Frontal cortex (tissue), 4 donors: ENCODE measurements at places on chromosomes 4 and X.
A peak's percentile ranks its signal among the peaks of the same experiment; 100 is the strongest.

GRCh38 chr4:161254375-161254774 lies 909.4 kb downstream of the FSTL5 start:
- no peak for DNase-seq

GRCh38 chr4:859496-859895 lies 33.6 kb upstream of the CPLX1 start:
- DNase-seq = no peak

DNA sequence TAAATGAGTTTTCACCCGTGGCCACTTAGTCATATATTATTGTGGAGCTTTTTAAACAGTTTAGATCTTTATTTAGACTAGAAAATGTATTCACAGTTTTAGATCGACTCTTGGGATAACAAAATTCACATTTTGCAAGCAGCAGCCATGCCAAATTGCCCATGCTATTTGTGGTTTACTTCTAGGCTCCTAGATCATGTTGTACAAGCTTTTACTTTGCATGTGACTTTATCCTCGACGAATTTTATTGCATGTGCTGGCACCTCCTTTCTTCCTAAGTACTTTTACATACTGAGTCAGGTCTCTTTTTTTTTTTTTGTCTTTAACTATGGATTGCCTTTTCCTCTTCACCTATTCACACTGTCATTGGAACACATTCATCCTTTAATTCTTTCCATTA lies 23.2 kb downstream of the BBS12 start:
- no peak for DNase-seq

- DNase-seq = peak; percentile 39
Measured at GRCh38 chr4:98467627-98468072, 190.8 kb downstream of the TSPAN5 start.

- DNase-seq = no peak
Measured at GRCh38 chr4:17310269-17310652, 201.6 kb downstream of the QDPR start.

DNA sequence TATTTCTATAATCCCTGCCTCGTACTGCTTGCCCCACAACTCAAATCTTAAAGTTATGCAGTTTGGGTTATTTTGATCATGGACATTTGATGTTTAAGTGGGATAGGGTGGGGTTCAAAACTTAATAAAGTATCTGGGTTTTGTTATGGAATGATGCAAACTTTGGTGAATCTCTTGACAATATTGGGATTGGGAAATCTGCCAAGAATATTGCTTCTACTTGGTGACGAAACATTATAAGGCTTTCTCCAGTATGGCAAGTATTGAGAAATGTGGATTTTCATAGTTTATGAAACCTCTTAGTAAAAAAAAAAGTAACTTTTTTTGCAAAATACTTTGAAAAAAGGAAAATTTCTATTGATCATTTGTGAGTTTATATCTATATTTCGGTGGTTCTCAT lies 130.8 kb upstream of the SFRP2 start:
- no peak for DNase-seq

DNA sequence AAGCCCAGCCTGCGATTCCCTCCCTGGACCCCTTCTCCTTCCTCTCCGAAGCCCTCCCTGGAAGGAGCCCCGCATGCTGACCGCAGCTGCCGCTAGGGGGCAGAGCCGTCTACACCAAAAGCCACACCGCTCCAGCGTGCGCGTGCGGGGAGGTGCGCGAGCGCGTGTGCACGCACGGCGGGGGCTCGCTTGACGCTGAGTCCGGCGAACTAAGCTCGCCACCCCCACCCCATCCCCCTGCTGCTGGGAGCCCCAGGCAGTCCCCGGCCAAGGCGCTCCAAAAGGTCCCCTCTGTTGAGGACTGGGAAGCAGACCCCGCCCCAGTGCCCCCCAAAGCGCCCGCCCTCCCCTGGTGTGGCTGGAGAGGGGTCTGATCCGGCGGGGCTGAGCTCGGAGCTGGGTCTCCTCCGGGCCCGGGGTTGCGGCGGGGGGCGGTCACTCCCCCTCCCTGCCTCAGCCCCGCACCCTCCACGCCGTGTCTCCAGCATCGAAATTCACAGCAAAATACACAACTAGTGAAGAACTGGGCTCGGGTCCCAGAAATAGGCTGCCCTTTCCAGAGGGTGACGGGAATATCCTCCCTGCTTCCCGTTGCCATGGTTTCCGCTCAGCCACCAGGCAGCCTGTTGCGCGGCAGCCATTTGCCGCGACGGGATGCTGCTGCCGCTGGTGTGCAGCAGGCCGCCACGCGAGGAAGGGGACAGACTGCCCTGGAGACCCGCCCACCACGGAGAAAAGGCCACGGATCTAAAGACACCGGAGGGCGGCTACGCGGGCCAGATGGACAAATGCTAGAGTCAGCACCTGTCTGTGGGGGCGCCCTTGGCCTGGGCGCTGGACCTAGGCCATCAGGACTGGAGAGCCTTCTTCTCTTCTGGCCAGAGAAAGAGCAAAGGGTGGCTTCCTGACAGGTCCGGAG lies 11.2 kb upstream of the CCNQ start:
- DNase-seq = peak; percentile 68

- DNase-seq = no peak
Measured at GRCh38 chr4:120753854-120754253, 168.7 kb downstream of the PRDM5 start.

DNA sequence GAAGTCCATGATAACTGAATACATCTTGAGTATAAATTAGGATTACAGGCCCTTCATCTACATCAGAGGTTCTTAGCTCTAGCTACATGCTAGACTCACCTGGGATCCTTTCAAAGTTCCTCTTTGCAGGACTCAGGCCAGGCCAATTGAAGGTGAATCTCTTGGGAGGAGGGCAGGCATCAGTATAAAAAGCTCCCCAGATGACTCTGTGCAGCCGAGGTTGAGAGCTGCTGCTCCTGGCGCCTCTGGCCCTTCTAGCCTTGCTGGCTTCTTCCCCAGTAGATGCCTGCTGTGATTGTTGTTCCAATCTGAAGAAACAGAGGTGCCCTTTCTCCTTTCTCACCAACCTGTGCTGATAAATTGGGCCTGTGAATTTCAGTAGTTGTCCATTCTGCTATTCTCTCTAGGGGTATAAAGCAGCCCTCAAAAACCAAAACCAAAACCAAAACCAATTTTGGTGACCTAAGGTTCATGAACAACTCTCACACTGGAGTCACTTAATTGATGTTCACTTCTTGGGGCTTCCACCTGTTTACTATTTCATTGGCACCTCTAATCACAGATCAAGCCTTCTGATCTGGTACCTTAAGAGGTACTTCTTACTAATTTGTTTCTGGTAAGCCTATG lies 78.7 kb downstream of the SUPT20HL2 start:
- DNase-seq = no peak

- no peak for DNase-seq
Measured at GRCh38 chr4:112897543-112897942, 151.9 kb upstream of the ANK2 start.

- DNase-seq = no peak
Measured at GRCh38 chrX:143002206-143002605, 23.5 kb upstream of the SPANXN4 start.

DNA sequence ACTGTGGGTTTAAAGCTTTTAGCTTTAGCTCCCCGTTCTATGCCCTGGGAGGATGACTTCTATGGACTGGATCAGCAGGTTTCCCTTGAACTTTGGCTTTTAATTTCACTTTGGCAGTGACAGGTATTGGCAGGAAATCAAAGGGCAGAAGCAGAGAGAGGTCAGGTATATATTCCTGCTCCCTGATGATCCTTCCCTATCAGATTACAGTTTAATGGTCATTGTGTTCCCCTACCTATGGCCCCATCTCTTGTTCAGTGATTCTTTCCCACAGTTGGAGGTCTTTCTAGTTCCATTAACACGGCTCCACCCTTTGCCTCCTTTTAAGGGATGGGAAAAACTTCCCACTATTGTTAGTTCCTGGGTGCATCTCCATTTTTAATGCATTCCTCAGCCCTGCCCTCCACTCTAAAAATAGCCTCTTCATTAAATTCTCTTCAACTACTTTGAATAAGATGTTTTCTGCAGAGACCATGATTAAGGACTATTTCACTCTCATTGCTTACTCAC lies 107.8 kb upstream of the TMEM47 start:
- DNase-seq = no peak

DNA sequence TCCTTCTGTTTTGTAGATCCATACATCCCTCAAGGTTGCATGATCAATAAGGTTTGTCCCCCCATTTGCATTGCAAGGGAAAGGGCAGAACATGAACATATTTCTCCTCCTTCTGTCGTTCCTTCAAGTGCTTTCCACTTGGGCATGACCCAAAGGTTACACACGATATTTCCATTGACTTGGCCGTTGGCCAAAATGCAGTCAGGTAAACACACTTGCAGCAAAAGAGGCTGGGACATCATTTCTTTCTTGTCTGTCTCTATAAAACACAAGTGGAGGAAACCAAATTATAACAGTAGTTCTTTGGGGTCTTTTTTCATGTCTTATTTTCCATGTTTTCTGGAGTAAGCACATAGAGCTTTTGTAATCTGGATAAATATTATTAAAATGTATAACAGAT lies 156.1 kb downstream of the FRAS1 start:
- no peak for DNase-seq

DNA sequence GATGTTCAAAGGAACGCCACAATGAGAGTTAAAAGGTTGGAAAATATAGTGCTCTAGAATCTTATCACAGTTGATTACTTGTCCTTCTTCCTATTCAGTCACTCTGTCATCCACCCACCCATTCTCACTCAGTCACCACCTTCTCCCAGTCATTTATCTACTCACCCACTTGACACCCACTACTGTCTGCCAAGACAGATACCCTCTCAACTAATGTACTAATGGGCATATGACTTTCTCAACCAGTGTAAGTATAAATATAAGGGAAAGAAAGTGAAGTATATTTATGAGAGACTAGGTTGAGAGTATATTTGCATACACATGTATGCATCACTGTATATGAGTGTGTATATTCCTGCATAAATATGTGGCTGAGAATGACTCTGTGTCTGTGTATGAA lies 20.0 kb downstream of the MID2 start:
- DNase-seq = no peak
